ENCODE measurements at places on chromosomes 6 and 20.

GRCh38 chr6:163814494-163815364 lies 400.2 kb downstream of the QKI start:
- peak; percentile 82 for DNase-seq

GRCh38 chr20:52985687-52986086 lies 13.5 kb downstream of the TSHZ2 start:
- peak; percentile 77 for DNase-seq

GRCh38 chr6:146884728-146885127 lies 286.0 kb downstream of the ADGB start:
- no peak for DNase-seq

DNA sequence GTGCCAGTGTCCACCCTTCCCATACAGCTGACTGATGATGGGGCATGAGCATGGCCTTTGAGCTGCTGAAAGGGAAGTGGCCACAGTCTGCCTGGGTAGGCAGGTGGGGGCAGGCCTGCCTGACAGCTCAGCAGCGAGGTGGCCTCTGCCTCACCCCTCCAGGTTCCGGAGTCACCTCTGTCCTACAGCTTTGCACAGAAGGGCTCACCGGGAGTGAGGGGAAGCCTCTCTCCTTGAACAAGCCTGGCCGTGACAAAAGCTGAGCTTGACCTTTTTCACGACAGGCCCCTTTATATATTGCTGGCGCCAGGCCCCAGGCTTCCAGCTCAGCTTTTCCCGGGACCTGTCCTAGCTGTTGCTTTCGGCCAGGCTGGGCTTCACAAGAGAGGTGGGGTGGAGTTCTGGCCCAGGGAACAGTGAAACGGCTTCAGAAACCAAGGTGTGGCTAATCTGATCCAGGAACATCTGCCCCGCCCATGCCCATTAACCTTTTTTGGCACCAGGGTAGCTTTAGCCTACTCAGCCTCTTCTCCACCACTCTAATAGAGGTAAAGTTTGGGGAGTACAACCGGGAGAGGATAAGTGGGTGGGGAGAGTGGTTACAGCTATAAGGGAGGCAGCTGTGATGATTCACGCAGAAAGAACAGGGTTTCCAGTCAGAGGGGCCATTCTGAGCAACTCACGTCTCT lies 42.9 kb downstream of the C6orf132 start:
- DNase-seq, result peak; percentile 72

GRCh38 chr6:53301801-53302537 lies 46.8 kb downstream of the ELOVL5 start:
- no peak for DNase-seq

DNA sequence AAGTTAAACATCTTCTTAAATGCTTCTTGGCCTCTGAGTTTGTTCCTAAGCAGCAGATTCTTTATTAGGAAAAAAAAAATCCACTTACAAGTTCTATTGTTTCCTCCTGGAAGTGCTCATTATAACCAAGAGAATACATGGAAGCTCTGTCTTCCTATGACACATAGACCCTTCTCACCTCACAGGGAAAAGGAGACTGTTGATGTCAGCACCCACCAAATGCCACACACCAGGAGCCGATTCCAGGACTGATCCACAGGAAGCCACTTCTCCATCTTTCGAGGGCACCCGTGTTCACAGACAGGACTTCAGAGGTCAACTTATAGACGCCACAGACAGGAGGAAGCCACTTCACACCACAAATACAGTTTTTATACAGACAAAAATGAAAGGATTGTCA lies 13.4 kb upstream of the BNIP5 start:
- DNase-seq, result no peak

GRCh38 chr6:13188306-13188705 lies 140.0 kb downstream of the TBC1D7 start:
- DNase-seq, result no peak

DNA sequence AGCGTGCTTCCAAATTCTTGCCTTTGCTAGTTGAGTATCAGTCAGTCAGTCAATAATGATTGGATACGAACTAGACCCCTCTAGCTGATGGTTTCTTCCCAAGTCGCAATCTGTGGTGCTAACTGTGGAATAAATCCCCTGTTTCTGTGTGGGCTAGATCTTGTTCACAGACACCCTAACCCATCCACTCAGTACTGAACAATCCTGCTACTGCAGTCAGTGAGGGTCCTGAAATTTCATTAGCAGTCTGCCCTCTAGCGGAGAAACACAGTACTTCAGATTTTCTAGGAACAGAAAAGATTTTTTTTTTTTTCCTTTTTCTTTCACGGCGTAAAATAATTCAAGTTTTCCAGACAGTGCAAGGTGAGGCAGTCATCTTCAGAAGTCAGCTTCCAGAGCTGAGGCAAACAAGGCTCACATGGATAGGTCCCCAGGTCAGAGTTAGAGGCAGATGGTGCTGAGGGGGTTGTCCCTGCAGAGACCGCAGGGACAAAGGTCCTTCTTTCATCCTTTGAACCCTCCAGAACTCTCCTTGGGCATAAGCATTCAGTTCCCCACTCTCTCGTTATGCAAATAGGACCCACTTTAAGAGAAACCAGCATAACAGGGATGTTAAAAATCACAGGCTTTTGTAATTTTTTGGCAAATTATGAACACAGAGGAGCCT lies 119.6 kb downstream of the SCML4 start:
- DNase-seq, result peak; percentile 61

- DNase-seq, result no peak
Observed at GRCh38 chr6:9704989-9705388, 709.9 kb downstream of the TFAP2A start.

- no peak for DNase-seq
Observed at GRCh38 chr20:22532598-22532997, 51.8 kb downstream of the FOXA2 start.

- peak; percentile 66 for DNase-seq
Observed at GRCh38 chr20:10854976-10855375, 181.2 kb upstream of the JAG1 start.

DNA sequence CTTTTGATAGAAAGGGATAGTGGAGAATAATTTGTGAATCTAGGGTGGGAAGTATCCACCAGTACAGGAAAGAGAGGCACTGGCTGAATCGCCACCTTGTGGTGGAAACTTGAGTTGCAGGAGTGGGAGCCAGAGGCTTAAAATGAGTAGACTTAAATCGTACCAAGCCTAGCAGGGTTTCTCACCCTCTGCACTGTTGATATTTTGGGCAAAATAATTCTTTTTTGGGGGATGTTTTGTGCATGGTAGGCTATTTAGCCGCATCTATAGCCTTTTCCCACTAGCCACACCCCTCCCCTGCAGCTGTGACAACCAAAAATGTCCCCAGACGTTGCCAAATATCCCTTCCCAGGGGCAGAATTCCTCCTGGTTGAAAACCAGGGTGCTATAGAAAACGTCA lies 119.1 kb downstream of the DHX35 start:
- DNase-seq, result peak; percentile 60

GRCh38 chr6:44558832-44559251 lies 171.3 kb downstream of the CDC5L start:
- no peak for DNase-seq

- peak; percentile 48 for DNase-seq
Observed at GRCh38 chr6:56484669-56485068, 158.0 kb downstream of the DST start.

DNA sequence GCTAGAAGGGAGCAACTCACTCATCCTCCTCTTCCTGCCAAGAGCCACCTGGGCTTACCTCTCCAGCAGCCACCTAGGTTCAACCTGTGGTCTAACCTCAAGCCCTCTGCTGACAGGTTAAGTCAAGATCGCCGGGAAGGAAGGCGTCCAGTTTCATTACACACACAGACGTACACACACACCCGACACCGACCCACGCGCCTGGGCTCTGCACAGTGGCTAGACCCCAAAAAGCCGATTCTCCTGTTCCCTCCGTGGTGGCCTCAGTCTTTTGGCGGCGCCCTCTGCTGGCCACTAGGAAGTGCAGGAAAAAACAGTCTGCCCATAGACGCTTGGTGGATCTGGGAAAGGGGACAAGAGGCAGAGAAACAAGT lies 52.8 kb downstream of the MRPL14 start:
- peak; percentile 84 for DNase-seq

- peak; percentile 73 for DNase-seq
Observed at GRCh38 chr6:128499079-128499731, 21.2 kb downstream of the PTPRK start.

GRCh38 chr6:80527552-80528052 lies 421.1 kb downstream of the BCKDHB start:
- no peak for DNase-seq

DNA sequence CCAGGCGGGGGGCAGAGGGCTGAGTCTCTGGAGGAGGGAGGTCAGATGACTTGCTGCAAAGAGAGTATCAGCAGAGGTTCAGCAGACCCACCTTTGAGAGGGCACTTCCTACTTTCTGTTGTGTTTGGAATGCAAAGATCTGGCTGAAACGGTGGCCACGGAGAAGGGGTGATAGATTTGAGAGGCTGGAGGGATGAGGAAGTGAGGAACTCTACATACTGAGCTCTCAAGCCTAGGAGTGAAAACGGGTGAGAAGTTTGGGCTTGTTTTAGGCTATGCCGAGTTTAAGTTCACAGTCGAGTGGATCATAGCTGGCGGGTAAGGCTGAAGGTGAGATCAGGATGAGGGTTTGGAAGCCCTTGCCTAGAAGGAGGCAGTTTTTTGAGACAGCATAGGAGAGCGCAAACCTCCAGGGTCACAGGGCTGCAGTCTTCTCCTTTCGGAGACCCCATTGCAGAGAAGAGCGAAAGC lies 477 bp upstream of the ITPA start:
- no peak for DNase-seq

Data from fibroblast of skin of right quadriceps (primary cell).